ENCODE measurements at places on chromosomes 13 and 19. TPM values are rescaled to one million over a fixed set of nuclear protein-coding genes. Genes with fewer than 3 reads are reported as not detected.

MBD3L2B gene
- not detected for polyA plus RNA-seq

- DNase-seq: no peak
Observed at GRCh38 chr13:71828564-71828963, 38.4 kb downstream of the DACH1 start.

DNA sequence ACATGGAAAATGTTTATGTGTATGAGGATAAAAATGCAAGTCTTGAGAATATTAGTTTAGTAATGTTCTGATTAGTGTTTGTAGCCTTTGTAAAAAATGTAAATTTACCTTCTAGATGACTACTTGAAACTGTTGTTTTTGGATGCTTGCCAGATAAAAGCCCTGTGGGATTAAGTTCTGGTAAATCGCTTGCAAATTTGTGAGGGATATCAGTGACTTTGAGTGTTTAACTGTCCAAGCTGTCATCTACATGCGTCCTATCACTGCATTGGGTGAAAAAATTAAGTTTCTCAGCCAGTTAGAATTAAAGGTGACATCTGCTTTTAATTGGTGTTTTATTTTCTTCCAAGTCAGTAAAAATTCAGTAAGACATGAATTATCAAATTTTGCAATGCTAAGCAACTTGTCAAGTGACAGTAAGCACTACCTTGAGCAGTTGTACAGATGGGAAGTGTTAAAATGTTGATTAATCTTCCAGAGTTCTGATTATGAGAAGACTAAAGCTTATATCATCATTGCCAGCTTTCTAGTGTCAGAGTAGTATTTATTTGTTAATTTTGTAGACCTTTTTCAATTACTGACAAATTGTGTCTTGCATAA is 88.0 kb downstream of the PCCA start:
- DNase-seq: no peak

DNA sequence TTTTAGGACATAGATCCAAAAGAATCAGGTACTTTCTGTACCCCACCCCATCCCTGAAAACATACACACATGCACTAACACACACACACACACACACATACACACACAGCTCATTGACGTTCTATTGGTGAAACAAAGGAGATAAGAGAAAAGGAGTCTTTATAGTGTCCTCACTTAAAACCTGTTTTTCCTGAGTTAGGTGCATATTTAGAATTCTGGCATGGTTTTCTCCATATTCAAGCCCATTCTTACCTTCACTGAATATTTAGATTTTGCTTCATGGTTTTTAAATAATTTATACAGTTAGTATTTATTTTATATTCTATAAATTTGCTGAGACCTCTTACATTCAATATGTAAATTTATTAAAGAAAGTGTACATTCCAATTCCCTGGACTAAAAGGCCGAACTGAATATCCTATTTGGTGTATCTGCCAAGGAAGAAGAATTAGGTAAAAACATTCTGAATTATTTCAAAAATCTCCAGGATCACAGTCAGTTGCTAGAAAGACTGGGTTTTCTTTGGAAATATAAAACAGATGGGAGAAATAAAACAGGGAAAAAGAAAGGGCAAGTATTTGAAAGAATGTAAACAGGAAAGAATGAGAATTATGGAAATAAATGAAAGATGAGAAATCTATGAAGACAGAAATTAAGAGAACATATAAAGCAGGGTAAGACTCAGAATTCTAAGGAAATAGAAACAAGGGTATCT is 556.2 kb downstream of the KCTD12 start:
- DNase-seq: no peak

- no peak for DNase-seq
Observed at GRCh38 chr19:28489776-28490175, 723.2 kb downstream of the UQCRFS1 start.

DNA sequence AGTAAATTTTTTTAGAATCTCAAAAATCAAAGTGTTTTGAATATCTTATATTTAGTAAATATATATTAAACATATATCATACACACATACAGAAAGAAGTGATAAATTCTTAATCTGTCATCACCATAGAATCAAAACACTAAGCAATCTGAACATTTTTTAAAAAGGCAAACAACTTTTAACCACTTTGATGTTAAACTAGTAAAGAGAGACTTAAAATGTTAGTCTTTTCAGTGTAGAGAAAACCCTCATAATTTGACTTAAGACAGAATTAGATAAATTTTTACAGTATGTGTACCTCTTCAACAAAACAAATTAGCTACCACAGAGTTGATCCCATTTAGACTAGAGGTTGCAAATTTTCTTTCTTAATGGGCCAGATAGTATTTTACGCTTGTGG is 13.4 kb downstream of the SUPT20H start:
- DNase-seq: no peak

DNA sequence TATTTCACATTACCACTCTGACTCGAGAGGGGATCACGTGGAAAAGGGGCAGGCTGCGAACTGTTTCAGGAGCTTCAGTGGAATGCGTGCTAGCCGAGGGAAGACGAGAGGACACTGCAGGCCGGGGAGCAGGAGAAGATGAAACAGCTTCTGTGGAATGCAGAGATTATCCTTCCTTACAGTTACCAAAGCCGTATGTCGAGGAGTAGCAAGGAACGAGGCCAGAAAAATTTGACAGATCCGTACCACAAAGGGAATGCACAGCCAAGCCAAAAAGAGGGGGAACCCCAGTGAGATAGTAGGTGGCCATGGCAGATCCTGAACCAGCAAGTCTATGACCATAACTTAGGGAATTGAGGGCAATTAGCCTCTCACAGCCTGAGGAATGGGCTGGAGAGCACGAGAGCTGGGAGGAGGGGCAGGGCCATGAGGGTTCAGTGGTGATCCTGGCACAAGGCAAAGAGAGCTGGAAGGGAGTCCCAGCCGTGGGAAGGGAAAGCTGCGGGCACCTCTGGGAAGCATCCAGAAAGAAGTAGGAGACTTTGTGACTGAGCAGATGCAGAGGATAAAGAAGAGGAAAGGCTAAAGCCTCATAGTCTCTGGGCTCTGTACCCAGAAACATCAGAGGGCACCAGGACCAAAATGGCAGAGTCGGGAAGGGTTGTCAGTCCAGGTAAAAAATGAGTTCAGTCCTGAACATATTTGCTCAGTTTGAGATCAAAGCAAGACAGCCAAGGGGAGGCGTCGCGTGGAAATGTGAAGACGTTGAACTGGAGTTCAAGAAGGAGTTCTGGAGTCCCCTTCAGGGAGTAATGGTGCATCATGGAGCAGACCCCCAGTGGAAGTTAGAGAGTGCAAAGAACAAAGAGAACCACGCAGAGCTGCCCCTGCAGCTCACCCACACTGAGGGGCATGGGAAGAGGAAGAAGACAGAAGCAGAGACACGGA is 5.1 kb downstream of the COL4A1 start:
- DNase-seq: peak; percentile 58

DNA sequence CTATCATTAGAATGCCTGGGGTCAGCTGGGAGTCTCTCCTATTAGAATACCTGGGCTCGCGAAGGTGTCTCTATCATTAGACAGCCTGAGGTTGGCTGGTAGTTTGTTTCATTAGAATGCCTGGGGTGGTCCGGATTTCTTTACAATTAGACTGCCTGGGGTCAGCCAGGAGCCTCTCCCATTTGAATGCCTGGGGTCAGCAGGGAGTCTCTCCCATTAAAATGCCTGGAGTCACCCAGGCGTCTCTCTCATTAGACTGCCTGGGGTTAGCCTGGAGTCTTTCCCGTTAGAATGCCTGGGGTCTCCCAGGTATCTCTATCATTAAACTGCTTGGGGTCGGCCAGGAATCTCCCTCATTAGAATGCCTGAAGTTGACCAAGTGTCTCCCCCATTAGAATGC is 1458.3 kb downstream of the UQCRFS1 start:
- no peak for DNase-seq

- DNase-seq: no peak
Observed at GRCh38 chr19:16594131-16594586, 21.9 kb upstream of the SLC35E1 start.

- DNase-seq: no peak
Observed at GRCh38 chr19:31659897-31660210, 310.6 kb upstream of the TSHZ3 start.

GRCh38 chr19:42191855-42192254 is 25.6 kb downstream of the DEDD2 start:
- DNase-seq: peak; percentile 85

STOML3 gene
- not detected for polyA plus RNA-seq

GRCh38 chr13:59671881-59672280 is 491.8 kb downstream of the DIAPH3 start:
- DNase-seq: no peak

GRCh38 chr19:20776083-20777076 is at the start of gene ZNF66:
ZNF66 (plus strand) TSS chr19:20776304; CDS start chr19:20776448, 144 bp downstream.
- DNase-seq: peak; percentile 98

- DNase-seq: no peak
Observed at GRCh38 chr19:6682607-6683128, 12.7 kb upstream of the TNFSF14 start.

GRCh38 chr19:33298146-33298911 is 4.0 kb downstream of the CEBPA start:
- DNase-seq: peak; percentile 75

PDE4A gene
- 5.8 TPM for polyA plus RNA-seq

GRCh38 chr19:10220695-10221094 is 10.4 kb downstream of the S1PR2 start:
- DNase-seq: no peak

- DNase-seq: no peak
Observed at GRCh38 chr13:109684084-109684823, 102.1 kb downstream of the IRS2 start.

GRCh38 chr13:80572923-80573316 is 232.0 kb upstream of the SPRY2 start:
- DNase-seq: no peak

DNA sequence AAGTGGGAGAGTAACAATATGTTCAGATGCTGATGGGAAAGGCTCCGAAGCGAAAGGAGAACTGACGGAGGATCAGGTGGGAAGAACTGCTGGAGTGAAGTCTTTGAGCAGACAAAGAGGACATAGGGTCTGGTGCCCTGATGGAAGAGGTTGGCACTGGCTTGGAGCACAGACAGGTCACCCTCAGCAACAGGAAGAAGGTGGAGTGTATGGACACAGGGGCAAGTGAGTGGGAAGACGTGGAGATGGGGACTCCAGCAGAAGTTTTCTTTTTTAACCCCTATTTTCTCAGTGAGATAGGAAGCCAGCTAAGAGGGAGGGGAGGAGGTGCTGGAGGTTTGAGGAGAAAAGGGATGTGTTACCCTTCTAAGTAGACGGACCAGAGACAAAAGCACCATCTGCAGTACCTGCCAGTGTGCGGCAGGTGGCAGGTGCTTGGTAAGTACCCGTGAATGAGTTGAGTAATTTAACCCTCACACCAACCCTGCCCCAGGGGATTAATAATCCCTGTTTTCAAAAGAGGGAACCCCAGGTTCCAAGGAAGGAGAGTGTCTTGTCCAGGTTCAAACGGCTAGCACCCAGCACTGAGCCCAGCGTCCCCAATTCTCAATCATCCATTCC is 11.2 kb downstream of the HAS1 start:
- DNase-seq: peak; percentile 57

DNA sequence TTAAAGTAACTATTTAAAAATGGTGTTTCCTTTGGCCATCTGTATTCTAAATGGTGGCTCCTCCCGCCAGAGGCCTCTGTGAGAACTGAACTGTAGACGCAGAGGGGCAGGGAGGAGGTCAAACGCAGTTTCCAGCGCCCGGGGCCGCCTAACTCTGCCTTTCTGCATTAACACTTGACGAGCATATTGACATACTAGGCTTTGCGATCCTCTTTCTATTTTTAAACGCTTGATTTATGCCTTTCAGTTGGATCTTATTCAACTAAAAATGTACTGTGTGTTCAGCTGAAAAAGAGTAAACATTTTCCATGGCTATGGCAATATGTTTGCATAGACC is 74.7 kb downstream of the SPACA7 start:
- no peak for DNase-seq

DNA sequence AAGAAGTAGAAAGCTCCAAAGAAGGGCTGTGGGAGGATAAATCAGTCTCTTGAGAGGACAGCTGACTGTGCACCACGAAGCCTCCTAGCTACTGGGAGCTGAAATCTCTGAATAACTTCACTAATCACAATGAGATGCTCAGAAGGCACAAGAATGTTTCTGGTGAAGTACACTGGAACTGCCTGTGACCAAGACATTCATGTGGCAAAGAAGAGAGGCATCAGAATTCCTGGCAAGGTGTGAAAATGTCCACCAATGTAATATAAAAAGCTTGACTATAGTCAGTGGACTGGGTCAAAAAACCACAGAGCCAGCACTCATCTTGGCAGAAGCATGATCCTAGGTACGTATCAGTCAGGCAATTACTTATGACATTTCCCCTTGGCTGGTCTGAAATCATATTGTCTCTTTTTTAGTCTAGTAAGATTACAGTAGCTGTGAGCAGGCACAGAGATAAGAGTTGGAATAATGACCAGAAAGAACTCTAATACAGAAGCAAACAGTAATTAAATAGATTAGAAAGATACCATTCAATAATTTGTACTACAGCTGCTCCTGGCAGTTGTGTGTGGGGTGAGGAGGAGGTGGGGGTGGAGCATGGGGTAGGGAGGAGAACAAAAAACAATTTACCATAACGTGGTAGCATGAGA is 434.7 kb downstream of the DIAPH3 start:
- DNase-seq: no peak

GRCh38 chr13:81779876-81780275 is 1439.0 kb upstream of the SPRY2 start:
- DNase-seq: no peak

C2CD4C gene
- polyA plus RNA-seq: 4.6 TPM

ZNF599 gene
- polyA plus RNA-seq: 7.6 TPM

DNA sequence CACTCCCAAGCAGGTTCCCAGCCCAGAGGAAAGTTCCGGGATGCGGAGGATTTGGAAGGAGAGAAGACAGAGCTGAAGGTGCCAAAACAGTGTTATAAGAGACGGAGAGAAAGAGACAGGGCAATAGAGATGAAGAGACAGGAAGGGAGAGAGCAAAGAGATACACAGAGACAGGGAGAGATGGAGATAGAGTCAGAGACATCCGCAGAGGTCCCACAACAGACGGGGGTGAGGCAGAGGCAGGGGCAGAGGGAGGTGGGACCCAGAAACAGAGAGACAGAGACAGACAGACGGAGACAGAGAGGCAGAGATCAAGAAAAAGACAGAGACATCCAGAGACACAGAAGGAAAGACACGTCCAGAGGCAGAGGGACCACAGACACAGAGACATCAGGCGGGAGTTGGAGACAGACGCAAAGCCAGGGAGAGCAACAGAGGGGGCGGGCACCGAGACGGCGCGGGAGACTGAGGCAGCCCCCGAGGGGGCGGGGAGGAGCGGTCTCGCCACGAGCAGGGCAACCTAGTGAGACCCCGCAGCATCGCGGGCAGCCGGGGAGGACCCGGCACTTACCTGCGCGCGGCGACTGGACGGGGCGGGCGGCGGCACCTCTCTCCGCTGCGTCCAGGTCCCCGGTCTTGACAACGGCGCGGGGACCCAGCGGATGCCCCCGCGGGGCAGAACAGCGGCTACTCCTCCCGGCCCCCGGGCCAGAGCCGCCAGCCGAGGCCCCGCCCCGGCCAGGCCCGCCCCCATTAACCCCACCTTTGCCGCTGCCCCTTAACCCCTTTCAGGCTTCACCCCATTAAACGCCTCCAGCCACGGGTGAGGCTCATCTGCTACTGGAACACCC is at the start of gene GPR4:
Gene GPR4, minus strand, starts transcription at position 689 of the 851 bp plus-strand sequence. CDS start 10,346 bp downstream, outside the sequence.
- DNase-seq: peak; percentile 45

DNA sequence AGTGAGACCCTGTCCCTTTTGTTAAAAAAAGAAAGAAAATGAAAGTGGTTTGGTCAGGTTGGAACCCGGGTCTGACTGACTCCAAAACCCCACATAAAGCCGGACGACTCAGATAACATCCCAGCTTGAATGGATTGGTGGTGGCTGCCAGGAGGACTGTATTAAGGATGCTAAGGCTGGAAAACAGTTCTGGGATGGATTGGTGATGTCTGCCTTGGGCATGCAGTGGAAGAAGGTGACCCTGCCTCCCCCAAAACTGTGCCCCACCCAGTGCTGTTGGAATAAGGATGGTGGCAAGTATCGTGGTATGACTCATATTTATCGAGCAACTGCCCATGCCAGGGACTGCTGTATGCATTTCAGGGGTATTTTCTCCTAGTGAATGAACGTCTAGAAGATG is 18.5 kb upstream of the COLGALT1 start:
- no peak for DNase-seq

Data from hepatocyte (in vitro differentiated cells).